Effector memory CD8-positive, alpha-beta T cell (primary cell): ENCODE measurements at places on chromosomes 2 and 18.

DNA sequence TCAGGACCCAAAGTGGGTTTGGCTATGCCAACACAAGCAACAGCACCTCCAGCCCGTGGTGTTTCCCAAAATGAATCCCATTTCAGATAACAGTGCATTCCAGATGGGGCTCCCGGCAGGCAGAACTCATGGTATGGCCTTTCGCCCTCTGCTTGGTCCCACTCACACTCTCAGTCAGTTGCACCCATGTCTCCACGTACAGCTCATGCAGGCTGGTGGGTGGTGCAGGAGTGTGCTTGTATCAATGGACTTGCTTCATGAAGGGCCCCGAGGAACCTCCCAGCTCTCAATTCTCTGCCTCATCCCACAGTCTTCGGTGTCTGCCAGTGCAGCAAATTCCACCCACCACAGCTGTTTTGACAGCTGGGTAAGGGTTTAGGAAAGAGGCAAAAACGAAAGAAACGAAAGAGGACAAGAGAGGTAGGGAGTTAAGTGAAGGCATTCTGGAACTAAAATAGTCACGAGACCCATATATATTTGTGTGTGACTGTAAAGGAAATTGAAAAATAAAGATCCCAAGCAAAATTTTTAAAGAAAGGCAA is 278.1 kb downstream of the DCDC2C start:
- no peak for DNase-seq

DNA sequence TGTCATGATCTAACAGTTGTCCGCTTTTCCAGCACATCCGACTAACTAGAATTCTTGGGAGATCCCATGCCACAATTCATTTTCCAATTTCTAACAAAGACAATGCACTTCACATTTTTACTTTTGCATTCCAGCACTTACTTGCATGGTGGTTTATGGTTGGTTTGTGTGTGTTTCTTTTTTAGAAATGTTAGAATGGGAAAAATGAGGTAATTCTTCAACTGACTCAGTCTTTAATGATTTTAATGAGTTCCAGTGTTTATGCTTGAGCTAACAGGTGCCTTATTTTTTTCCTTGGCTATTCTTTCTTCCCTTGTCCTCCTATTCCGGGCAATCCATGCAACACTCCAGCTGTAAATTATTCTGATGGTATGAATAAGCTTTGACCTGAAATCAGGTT is 46.4 kb downstream of the SLC8A1 start:
- DNase-seq: no peak

- no peak for DNase-seq
Observed at GRCh38 chr2:47037678-47038077, 117.4 kb downstream of the STPG4 start.

- no peak for DNase-seq
Observed at GRCh38 chr18:60755134-60755533, 382.6 kb upstream of the MC4R start.

DNA sequence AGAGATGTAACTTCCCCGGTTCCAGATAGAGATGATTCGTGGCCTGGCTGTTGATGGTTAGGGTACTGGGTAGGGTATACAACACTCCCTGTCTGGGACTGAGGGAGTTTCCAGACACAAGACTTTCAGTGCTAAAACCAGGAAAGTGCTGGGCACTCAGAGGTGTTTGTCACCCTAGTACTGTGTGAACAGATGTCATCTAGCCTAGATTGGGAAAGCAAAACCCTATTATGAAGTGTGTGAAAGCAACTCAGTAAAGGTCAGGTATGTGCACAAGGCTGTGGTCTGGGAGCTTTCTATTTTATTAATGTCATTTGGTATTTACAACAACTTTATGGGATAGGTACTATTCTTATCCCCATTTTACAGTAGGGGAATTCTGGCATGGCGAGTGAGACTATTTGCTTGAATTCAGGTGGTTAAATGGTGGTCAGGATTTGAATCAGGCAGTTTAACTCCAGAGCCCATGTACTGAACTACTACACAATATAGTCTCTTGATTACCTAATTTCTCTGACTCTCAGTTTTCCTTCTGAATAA is 2.6 kb downstream of the BZW1 start:
- no peak for DNase-seq

DNA sequence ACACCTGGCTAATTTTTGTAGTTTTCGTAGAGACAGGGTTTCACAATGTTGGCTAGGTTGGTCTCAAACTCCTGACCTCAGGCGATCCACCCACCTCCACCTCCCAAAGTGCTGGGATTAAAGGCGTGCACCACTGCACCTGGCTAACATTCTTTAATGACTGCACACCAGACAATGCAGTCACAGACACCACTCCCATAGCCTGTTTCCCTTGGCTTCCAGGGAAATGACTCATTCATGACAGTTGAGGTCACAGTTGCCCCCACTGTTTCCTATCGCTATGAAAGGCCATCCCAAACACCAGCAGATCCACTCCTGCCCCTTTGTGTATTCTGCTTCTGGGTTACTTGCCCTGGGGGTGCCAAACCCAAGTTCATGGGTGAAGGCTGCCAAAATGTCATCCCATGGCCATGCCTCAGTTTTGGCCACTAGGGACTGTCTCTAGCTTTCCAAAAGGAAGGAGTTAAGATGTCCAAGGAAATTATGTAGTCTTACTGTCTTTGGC is 8.7 kb downstream of the CHMP1B start:
- no peak for DNase-seq

DNA sequence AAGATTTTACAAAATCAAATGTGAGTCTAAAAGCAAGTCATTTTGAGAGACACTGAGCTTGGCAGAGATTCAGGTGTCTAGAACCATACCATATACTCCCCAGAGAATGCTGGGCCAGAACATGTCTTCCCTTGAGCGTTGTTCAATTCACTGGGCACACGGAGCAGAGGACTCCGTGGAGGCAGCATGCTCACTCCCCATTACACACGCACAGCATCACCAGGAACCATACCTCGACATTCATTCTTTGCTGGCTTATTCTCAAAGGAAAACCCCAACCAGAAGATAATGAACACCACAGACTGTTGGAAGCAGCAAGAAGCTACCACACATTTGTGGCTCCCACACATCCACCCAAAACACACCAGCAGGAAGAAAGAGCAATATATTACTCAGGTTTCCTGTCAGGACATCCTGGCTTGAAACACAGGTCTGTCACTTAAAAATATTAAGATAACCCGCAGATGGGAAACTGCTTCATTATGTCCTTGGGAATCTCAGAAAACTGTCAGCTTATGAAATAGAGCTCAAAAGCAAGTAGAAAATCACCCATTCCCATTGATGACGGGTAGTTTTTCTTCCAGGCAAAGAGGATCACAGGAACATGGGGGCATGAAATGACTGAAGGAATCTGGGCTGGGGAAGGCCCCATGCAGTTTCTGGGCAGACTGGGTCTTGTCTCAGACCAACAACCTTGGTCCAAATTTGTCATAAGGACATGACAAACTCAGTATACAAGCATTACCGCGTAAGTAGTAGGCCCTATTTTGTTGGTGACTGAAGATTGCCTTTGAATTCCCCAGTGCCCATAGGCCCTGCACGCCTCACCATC is 46.4 kb downstream of the PCBP1 start:
- DNase-seq: no peak

DNA sequence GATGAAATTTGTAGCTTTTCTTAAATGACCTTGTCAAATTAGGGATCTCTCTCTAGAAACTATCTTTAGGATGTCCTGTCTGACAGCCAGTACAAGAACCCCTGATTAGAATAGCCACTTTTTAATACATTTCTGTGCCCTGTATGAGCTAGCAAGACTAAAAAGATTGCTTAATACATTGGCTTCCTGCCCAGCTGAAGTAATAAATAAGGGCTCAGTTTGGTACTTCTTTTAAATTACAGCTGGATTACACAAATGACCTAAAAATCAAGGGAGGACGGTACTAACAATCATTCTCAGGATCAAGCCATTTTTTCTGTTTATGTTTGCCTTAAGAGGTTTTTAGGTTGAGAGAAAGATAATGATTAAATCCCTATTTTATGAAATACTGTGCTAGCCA is 11.6 kb upstream of the OLA1 start:
- DNase-seq: no peak

DNA sequence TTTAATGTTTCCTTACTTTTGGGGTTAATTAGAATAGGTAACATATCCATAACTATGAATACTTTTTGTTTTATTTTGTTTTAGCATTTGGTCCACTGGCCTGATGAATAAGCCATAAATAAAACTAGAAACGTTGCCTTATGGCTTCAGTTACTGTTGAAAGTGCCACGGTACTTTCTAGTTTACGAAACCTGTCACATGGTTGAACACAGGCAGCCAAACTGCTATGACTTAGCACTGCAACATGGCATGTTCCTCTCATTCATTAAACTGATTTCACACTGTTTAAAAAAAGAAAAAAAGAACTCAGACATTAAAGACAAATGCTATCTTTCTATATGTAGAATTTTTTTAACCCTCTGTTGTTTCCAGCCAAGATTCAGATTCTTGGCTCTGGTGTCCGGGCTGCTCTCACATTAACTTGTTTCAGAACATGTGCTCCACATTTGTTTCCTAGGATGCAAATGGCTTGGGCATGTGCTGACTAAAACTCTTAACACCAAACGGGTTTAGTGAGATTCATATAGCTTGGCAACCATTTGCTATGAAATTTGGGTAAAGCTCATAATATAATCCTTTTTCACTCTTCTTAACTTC is 323.9 kb upstream of the RND3 start:
- DNase-seq: no peak

DNA sequence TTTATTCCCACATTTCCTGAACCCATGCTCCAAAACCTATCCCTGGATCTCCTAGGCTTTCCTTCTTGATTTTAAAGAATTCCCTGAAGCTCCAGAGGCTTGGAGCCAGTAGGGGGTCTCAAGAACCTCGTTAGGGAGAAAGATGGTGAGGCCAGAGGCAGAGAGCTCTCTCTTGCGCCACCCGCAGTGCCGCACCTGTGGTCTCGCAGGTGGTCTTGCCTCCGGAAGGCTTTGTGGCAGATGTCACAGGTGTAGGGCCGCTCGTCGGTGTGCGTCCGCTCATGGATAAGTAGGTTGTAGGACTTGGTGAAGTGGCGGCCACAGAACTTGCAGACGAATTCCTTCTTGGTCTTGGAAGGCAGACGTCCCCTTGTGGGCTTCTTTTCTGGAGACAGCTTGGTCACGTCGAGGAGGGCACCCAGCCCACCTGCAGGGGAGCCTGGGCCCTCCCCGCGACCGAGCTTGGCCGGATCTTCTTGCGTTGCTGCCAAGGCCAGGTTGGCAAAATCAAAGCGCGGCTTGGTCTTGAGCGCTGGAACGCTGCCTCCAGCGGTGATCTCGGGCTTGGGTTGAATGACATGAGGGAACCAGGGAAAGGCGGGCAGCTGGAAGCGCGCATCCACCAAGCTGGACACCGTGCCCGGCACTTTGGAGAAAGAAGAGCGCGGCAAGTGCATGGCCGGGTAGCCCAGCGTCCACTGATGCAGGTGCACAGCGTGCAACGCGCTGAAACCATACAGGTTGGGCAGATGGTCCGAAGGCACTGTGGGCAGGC is 5.3 kb downstream of the OSR1 start:
- DNase-seq: no peak

GRCh38 chr2:121558329-121558728 is 27.6 kb downstream of the RNU4ATAC start:
- no peak for DNase-seq

DNA sequence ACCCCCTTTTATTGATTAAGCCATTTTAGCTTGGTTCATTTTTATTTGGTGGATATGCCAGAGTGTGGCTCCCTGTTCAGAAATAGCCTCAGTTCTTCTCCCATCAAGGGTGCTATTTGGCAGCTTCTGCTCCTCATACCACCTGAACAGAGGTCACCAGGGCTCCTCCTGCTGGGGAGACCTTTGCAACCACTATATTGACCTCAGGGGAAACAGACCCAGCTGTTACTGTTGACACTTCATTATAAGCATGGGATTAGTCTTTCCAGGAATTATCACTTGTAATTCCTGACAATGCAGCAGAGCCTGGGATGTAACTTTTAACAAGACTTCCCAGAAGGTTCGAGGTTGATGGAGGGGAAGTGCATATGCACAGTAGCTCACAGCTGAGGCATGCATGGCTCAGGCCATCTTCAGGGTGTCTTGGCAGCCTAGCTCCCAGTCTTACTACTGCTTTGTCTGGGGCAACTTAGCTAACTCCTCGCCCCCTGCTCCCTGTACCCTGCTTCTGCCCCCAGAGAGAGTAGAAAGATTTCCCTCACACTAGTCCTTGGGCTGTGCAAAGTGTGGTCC is 239.4 kb upstream of the SPRED2 start:
- DNase-seq: no peak

- no peak for DNase-seq
Observed at GRCh38 chr2:72543497-72544216, 282.2 kb downstream of the EXOC6B start.

DNA sequence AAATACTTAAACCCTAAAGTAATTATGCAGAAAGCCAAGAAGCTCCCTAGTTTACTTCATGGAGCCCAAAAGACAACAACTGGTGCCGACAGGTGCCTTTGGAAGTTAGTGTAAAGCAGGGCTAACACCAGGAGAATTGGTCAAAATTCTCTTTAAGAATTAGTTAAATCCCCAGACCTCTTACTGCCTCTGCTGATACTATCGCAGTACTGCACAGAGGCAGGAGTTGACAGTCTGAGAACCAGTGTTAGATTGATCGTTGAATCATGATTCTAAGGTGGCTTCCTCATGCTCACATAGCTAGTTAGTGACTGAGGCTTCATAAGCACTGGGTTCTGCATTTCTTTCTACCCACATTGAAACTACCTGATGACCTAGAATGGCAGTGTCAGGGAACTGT is 445.0 kb downstream of the XIRP2 start:
- DNase-seq: no peak

- no peak for DNase-seq
Observed at GRCh38 chr2:8116661-8117060, 565.2 kb upstream of the ID2 start.

- no peak for DNase-seq
Observed at GRCh38 chr2:39265315-39265714, 21.5 kb upstream of the CDKL4 start.

DNA sequence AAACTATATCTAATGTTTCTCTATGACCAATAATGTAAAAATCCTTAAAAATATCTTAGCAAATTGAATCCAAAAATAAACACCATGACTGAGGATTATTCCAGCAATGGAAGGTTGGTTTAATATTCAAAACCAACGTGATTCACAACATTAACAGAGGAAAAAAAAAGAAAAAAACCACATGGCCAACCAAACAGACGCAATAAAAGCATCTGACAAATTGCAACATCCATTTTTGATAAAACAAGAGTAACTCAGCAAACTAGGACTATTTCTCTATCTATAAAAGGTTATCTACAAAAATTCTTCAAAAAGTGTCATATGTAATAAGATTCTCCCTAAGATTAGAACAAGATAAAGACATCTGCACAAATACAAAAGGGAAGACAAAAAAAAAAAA is 28.9 kb downstream of the PPP3R1 start:
- DNase-seq: no peak

DNA sequence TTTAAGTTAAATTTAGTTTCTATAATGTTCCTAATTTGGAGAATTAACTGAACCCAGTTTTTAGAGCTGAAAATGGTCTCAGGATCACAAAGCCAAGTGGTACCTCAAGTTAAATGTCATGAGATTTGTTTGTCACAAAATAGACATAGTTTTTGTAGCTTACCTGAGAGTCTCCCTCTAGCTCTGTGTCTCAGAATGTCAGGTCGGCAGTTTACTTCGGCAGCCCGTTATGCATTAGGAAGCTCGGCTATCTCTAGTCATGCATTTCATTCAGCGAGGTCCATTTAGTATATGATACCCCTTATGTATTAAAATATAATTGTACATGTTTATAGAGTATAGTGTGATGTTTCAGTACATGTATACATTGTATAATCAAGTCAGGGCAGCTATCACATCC is 155.6 kb downstream of the EML6 start:
- DNase-seq: no peak
